HepG2 (cell line): ENCODE measurements at places on chromosomes 4 and X. TPM values are rescaled to one million over a fixed set of nuclear protein-coding genes. Genes with fewer than 3 reads are reported as not detected.

DNA sequence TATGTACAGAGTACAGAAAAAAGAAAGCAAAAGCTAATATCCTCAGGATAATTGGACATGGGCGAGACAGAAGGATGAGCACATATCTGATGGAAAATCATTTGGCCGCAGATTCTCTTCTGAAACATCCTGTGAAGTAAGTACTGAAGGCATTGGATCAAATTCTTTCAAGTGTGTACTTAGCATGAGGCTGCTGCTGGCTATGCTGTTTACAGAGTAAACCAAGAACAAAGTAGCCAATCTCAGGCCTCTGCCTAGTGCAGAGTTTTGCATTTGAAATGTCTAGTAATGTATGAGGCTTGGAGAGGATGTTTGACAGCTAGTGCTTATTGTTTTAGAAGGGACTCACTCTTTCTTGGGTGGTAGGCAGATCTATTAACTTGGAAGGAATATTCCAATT, 128.5 kb downstream of the MAGEC2 start:
- DNase-seq = no peak

EPHA5 gene
- not detected in 2 replicates for total RNA-seq

- DNase-seq = no peak
Measured at GRCh38 chrX:120453985-120454384, 15.1 kb downstream of the LAMP2 start.

ARR3 gene
- not detected in 2 replicates for total RNA-seq

CSAG1 gene
- not detected in 2 replicates for total RNA-seq

IBSP gene
- not detected in 2 replicates for total RNA-seq

DNA sequence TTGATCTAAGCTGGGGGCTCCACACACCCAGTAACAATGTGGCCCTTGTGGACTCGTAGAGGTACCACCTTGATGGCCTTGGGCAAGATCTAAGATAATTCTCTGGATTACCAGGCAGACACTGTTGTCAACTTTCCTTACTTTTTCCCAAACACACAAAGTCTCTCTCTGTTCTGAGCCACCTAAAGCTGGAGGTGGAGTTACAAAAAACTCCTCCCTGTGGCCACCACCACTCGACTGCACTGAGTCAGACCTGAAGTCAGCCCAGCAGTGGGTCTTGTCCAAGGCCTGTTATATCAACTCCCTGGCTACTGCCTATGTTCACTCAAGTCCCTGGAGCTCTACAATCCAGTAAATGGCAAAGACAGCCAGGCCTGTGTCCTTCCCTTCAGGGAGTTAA, 70.1 kb upstream of the TECRL start:
- DNase-seq = no peak

HHIP gene
- total RNA-seq = not detected in 2 replicates

DNA sequence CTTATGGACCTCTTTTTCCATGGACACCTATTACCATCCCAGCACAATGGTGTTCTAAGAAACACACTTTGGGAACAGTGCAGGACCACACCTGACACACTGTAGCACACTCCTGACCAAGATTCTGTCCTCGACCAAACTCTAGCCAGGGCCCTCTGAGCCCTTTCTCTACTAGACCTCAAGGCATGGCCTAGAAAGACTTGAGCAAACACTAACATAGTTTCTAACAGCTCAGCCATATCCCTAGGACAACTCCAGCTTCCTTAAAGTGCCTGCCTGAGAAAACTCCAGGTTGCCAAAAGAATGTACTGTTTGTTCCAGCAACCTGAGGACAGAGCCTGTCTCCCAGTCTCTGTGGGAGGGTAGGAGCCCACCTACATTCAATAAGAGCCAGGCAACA, 48.3 kb downstream of the QDPR start:
- DNase-seq = no peak

DNA sequence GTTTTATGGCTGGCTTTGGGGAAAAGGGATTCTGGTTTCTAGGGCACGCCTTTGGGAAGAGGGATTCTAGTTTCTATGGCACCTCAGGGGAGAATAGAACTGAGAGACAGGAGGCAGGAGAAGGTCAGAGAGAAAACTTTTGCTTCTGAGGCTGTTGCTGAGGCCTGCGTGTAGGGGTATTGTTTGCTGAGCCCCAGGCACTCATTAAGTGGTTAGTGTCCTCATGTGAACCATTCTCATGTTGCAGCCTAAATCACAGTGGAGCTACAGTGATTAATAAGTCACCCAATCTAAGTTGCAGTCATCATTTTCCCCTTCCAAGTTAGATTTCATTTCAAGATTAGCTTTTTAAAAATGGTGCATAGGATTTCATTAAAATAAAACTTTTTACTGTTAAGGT, 29.0 kb downstream of the VCX3A start:
- DNase-seq = no peak

GRCh38 chr4:130563185-130563888, 1467.4 kb downstream of the C4orf33 start:
- peak; percentile 8 for DNase-seq

GRCh38 chr4:32032136-32032672, 1312.0 kb downstream of the PCDH7 start:
- no peak for DNase-seq

CEP135 gene
- total RNA-seq = 8.4 and 8.8 TPM in 2 replicates

- DNase-seq = no peak
Measured at GRCh38 chr4:38188631-38189101, 228.5 kb downstream of the PTTG2 start.

DNA sequence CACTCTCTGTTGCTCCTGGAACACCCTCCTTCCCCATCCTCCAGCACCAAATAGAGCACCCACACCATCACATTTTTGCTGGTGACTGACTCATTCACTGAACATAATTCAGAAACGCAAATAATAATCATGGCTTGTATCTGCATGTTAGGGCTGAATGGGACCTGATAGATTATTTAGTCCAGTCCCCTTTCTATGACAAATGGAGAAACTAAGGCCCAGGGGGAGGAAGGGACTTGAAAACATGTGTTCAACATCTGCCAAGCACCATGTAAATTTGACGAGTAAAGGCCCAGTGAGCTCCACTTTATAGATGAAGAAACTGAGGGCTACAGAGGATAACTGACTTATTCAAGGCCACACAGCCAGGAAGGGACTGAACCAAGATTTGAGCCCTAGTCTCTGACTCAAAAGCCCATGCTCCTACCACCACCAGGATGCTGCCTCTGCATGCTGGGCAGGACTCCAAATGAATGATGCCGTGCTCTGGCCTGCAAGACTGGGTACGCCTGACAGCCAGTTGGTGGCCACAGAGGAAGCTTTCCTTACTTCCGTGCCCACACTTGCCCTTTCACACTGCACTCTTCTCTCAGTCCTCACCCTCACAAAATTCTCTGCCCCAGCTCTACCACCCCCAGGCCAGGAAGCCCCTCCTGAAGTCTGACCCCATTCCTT, 133.3 kb upstream of the PJA1 start:
- no peak for DNase-seq

GRCh38 chrX:13338996-13339515, 19.2 kb upstream of the ATXN3L start:
- no peak for DNase-seq

- DNase-seq = no peak
Measured at GRCh38 chr4:11632025-11632424, 203.3 kb upstream of the HS3ST1 start.

GRCh38 chrX:42739258-42739657, 38.7 kb downstream of the PPP1R2C start:
- no peak for DNase-seq

GRCh38 chrX:9542761-9543111, 77.9 kb downstream of the TBL1X start:
- DNase-seq = no peak

HMGB3 gene
- 87.1 and 119 TPM in 2 replicates for total RNA-seq

- DNase-seq = no peak
Measured at GRCh38 chrX:111402344-111402743, 9.6 kb downstream of the DCX start.

- no peak for DNase-seq
Measured at GRCh38 chr4:69910016-69910782, 20.7 kb upstream of the CSN1S1 start.

DNA sequence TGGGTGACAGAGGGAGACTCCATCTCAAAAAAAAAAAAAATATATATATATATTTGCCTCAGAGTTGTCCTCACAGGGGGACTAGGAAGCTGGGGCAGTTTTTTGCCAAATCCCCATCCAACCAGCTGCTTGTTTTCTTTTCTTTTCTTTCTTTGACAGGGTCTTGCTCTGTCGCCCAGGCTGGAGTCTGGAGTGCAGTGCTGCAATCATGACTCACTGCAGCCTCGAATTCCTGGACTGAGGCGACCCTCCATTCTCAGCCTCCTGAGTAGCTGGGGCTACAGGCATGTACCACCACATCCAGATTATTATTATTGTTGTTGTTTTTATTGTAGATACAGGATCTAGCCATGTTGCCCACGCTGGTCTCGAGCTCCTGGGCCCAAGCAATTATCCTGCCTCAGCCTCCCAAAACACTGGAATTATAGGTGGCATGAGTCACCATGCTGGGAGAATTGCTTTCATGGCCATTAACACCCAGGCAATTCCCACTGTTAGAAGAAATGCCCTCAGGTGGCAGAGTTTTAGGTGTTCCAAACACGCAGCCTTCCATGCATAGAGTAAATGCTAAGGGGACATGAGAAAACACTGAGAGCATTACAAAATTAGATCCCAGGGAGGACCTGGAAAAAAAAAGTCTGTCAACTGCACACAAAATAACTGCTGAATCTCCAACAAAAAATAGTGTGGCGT, 98.0 kb downstream of the ARHGAP6 start:
- DNase-seq = no peak

DNA sequence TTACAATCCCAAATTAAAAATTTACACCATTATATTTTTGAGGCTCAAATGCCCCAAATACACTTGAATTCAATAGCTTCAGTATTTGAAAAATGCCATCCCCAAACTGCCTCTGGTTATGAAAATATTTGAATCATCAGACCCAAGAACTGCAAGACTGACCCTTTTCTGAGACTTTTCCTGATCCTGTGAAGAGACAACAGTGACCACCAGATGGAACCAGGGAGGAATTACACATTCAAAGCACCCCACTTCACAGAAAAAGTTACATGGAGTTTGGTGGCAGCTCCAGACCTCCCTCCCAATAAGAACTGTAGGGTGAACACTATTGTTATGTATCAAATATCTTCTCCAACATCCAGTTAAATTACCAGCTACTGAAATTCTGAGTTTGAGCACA, 44.0 kb upstream of the SCD5 start:
- DNase-seq = peak; percentile 13
